ENCODE measurements at places on chromosomes 13 and 19.

GRCh38 chr19:49231389-49231788 is 73.8 kb downstream of the TRPM4 start:
- DNase-seq, result no peak

DNA sequence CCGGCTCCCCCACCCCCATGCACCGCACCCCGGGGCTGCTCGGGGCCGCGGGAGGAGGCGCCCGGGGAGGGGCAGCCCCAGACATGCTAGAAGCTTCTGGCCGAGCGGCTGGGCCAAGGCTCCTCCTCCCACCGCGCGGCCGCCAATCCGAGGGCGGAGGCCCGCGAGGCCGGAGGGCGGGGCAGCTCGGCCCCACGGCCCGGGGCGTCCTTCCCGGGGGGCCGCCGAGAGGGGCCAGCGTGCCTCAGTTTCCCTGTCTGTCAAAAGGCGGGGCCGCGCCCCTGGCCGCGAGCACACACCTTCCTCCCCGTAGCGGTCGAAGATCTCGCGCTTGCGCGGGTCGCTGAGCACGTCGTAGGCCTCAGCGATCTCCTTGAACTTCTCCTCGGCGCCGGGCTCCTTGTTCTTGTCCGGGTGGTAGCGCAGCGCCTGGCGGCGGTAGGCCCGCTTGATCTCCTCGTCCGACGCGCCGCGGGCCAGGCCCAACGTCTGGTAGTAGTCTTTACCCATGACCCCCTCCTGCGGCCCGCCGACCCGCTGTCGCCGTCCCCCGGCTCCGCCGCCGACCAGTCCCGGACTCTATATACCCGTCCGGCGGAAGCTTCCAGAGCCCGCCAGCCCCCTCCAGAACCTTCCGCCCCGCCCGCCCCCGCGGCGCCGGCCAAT is at the start of gene DNAJB1:
DNAJB1 (minus strand) TSS at position 558 of the 666 bp plus-strand sequence; CDS start at position 510, 48 bp downstream.
- DNase-seq, result no peak

- DNase-seq, result no peak
These were observed 15.4 kb upstream of the STK24 start for GRCh38 chr13:98592362-98592732.

DNA sequence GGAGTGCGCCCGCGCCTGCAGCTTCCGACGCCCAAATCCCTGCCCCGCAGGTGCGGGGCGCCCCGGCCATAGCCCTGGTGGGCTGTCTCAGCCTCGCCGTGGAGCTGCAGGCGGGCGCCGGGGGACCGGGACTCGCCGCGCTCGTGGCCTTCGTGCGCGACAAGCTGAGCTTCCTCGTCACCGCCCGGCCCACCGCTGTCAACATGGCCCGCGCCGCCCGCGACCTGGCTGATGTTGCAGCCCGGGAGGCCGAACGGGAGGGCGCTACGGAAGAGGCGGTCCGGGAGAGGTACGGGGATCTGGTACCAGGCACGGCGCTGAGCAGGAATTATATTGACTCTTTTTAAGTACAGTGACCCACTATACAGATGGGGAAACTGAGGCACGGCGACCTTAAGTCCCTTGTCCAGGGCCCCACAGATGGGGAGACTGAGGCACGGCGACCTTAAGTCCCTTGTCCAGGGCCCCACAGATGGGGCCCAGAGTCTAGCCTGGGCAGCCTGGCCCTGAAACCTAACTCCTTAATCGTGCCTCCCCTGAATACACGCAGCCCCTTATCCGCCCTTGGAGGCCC is 586 bp downstream of the MRI1 start:
- no peak for DNase-seq

DNA sequence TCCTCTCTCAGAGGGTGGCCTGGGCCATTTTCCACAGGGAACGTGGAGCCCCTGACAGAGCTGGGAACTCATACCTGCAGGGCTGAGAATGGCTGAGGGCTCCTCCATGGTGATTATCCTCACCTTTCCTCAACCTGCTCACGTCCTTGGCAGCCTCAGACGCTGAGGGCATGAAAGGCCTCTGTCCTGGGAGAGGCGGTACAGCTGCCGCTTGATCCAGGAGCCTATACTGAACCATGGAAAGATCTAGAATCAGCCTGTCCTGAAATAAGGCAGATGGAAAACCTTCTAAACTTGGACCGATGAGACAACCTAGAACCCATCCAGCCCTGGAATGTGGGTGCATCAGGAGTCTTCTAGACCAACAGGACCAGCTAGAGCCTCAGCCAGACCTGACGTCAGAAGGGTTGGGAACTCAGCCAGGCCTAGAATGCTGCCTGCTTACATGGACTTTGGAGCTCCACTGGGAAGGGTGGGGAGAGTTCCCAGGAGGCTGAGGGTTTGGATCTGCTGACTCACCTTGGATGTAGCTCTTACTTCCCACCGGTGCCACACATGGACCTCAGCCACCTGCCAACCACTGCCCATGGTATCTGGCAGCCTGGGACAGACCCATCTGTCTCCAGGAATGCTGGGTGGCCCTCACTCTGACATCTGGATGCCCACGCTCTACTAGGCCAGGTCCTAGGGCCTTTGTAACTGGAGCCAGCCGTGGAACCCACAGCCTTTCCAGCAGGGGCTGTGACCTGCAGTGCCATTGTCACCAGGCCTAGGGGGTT is 7.5 kb downstream of the KCTD15 start:
- DNase-seq, result no peak

DNA sequence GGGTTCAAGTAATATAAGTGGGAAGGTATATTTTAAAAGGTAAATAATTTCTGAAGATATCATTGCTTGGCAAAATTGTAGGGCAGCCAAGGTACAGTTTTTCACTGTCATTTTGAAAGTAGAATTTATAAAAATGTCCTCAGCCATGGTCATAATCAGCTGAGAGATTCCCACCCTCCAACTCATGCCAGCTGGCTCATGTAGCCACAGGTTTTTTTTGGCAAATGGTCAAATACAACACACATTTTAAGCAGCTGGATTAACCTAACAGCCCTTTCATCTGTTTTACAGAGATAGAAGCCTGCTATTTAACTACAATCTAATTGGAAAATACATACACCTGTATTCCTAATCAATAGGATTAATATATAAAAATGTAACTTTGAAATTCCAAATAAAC is 619.2 kb upstream of the SGCG start:
- no peak for DNase-seq

DNA sequence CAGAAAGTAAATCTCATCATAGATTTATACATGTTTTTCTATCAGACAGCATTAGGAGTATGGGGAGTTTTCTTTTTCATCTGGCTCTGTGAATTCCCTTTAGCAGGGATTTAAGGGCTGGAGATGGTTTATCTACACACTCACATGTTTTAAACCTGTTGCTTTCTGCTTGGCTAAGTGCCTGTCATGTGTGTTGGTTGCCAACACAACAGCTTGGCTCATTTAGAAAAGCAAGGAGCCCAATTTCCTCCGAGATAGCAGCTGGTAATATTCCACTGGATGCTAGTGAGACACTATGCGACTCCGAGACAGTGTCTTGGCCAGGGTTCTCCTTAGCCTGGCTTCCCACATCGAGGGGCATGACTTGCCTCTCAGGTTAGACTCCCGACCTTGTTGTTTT is 83.3 kb downstream of the KLF5 start:
- DNase-seq, result no peak

DNA sequence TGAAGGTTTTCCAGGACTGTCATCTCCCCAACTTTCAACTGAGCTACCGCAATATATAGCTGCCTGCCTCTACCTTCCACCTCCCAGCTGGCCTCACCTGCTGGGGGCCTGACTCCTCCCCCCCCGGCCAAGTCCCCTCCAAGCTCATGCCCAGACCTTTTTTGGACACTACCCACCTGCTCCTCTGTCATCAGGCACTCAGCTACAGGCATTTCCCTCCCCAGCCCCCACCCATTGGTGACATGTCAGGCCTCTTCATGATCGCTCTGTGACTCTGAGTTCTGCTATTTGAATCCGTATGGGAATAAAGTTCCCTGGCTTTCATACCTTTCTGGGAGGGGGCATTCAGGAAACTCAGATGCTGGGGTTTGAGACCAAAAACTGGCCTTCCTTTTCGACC is 1.8 kb downstream of the PRKACA start:
- no peak for DNase-seq

DNA sequence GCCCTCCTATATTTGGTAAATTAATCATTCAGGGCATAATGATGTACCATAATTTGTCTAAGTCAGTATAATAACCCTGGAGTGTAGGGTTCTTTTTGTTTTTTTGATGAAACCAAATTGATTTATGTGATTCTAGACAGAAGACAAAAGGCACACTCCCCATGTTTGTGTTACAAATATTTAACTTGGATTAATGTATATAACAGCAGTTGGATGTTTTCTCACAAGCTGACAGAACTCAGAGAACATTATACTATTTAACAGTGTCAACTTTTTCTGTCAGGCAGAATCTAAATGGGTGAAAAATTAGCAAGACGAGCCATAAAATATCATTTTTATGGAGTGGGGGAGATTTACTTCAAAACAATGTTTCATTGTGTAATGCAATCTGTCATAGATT is 15.2 kb downstream of the CBY2 start:
- no peak for DNase-seq

DNA sequence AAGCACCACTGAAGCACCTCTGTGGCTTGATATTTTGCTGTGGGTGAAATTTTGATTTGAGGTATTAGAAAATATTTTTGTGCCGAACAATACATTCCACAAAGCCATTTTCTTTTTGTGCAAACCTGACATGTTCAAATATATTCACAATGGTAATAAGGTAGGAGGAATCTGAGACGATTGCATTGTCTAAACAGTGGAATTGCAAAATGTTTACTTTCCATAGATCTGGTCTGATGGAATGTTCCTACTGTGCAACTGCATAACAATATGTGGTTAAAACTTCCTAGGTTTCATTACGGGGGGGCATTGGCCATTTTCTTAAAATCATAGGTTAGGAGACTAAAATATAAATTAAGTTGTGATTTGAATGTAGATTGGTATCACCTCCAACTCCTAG is 42.7 kb upstream of the AKAP11 start:
- DNase-seq, result no peak
